ENCODE measurements at places on chromosomes 6 and 20. TPM values are rescaled to one million over a fixed set of nuclear protein-coding genes. Genes with fewer than 3 reads are reported as not detected.

Gene ATP9A
- polyA plus RNA-seq, result 1.1 TPM

GRCh38 chr20:21303872-21304586 is 898 bp downstream of the XRN2 start:
- no peak for DNase-seq

GRCh38 chr20:33079259-33079658 is at the start of gene BPIFB4:
BPIFB4 (plus strand) TSS chr20:33079643; CDS start chr20:33081527, 1,884 bp downstream.
- no peak for DNase-seq

- peak; percentile 54 for DNase-seq
Observed at GRCh38 chr6:45702849-45703739, 312.6 kb downstream of the CLIC5 start.

Gene ENPP3
- polyA plus RNA-seq, result not detected

Gene SIRPB2
- polyA plus RNA-seq, result 0.43 TPM

Gene HTR1E
- not detected for polyA plus RNA-seq

Gene TRIM15
- not detected for polyA plus RNA-seq

DNA sequence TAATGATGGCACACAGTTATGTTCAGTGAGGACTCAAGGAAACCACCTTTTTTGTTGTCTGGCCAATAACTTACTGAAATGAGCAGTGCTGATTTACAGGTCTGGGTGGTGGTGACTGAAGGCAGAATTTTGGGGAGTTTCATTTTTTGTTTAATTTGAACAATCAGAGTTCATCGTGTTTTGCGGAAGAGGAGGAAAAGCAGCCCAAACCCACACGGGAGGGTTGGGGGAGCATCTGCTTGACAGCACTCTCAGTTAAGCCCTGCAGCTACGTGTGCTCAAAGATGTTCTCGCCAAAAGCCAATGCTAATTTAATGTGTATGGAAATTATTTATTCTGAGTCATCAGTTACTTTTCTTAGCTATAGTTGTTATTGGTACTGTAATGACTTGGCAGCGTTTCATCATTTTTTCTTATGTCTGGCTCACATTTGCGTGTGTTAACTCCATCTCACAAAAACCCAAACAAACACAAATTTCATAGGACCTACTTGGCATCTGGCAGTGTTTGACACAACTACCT is 89.2 kb downstream of the UST start:
- DNase-seq, result peak; percentile 71

Gene GPANK1
- 28.7 TPM for polyA plus RNA-seq

Gene SLC22A1
- polyA plus RNA-seq, result 0.15 TPM

- peak; percentile 11 for DNase-seq
Observed at GRCh38 chr20:40880063-40880728, 148.4 kb upstream of the TOP1 start.

DNA sequence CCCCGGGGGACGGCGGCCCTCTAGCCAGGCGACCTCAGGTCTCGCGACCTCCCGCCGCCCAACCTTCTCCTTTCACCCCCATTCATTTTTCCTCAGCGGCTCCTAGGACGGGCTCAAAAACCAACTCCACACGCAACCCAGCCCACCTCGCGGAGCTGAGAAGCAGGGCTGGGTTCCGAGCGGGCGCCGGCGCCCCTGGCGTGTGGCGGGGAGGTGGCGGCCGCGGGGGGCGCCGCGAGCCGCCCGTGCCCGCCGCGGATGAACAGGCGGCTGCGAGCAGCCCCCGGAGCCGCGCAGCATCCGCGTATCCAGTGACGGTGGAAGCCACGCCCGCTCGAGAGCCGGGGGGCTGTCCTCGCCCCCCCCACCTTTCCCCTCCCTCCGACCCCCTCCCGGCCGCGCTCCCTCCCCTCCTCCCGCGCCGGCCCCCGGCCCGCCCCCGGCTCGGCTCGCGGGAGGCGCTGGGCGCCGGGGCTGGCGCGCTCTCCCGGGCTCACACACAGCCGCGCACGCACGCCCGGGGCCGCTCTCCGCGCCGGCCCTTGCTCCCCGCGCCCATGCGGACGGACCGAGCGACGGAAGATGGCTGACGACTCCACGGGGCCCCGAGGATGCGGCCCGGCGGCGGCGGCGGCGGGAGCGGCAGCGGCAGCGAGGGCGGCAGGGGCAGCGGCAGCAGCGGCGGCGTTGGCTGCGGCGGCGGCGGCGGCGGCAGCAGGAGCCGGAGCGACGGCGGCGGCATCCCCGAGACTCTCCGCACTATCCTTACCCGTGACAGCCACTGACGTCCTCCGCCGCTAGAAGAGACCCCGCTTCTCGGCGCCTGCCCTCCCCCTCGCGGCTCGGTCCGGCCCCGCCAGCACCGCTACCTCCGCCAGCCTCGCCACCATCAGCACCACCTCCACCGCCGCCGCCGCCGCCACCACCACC is at the start of gene SOBP:
Gene SOBP (plus strand): TSS at position 482 of the 930 bp plus-strand sequence. CDS start 500 bp downstream, outside the sequence.
- no peak for DNase-seq

Gene HCRTR2
- polyA plus RNA-seq, result not detected

Gene ENPP5
- polyA plus RNA-seq, result 0.41 TPM

GRCh38 chr6:117317261-117317660 is 51.9 kb downstream of the VGLL2 start:
- DNase-seq, result peak; percentile 26

GRCh38 chr6:135920689-135921088 is 69.2 kb downstream of the PDE7B start:
- no peak for DNase-seq

DNA sequence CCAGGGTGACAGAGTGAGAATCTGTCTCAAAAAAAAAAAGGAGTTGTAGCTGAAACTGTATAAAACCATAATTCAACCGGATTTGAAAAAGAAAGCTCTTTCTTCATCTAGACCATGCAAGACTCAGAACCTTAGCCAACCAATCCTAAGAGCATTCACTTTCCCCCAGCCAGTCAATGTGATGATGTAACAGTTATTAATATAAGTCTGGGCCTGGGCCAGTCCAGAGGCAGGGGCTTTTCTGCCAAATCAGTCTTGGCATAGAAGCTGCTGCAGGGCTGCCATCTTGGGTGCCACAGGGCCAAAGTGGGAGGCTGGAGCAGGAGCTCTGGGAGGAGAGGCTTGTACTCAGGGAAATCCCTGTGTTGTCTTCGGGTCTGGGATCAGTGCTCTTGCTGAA is 288.4 kb downstream of the CLIC5 start:
- no peak for DNase-seq

- DNase-seq, result no peak
Observed at GRCh38 chr6:130708338-130708737, 118.9 kb upstream of the SMLR1 start.

DNA sequence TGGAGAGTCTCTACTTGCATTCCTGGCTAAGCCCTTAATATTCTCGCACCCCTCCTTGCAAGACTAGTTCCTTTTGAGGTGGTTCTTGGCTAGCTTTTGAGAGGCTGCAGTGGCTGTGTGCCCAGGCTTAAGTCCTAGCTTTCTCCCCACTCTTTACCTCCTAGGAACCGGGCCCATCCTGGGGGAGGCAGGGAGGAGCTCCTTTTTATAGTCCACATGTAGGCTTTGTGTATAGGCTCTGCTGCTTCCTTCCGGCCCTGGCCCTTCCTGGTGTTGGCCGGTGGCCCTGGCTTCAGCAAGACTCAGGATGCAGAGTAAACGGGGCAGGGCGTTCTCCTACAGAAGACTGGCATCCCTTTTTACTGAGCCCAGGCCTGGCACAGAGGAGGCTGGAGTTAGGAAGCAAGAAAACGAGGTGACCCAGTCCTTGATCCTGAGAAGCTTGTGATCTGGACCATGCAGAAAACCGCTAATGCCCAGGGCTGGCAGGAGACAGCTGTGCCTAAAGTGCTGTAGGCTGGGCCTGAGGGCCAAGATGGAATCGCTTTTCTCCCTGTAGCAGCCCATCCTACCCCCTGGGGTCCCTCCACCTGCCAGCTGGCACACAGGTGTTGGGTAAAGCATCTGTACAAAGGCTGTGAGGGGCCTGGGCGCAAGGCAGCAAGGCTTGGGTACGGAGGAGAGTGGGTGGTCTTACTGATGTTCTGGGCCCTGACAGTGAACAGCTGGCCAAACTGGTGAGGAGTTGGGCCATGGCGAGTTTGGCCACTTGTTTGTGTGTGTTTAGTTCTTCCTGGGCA is 8.7 kb downstream of the PLCG1 start:
- DNase-seq, result no peak

GRCh38 chr20:3970016-3970415 is 45.3 kb downstream of the RNF24 start:
- DNase-seq, result no peak

DNA sequence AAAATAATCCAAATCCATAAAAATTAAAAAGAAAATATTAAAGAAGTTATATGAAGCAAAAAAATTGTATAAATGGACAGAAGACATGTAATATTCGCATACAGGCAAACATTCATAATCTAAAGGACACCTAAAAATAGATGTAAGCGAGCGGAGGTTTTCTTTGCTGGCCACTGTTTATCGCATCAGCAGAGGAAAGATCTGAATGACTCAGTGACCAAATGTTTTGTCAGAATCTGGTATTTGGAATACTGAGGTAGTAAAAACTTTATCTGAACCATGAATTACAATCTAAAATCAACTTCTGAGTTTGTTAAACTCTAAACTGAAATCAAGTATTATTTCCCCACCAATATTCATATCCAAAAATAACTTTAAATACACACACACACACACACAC is 7.8 kb downstream of the TSPYL4 start:
- DNase-seq, result no peak

DNA sequence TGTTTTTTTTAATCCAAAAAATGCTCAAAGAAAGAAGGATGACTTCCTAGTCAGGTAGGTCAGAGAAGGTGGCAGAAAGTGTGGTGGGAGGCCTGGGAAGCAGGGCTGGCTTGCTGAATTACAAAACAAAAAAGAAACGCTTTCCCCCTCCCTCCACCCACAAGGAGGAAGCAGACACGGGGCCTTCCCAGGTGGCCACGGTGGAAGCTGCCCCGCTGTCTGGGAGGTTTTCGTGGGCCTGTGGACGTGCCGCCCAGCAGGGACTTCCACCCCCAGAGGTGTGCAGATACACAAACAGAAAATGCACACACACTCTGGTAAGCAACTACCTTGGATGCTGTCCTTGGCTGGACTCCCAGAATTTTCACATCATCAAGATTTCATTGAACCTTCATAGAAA is 198.2 kb upstream of the CDH4 start:
- DNase-seq, result no peak

GRCh38 chr20:1283522-1284510 is 17.7 kb downstream of the SNPH start:
- DNase-seq, result no peak

DNA sequence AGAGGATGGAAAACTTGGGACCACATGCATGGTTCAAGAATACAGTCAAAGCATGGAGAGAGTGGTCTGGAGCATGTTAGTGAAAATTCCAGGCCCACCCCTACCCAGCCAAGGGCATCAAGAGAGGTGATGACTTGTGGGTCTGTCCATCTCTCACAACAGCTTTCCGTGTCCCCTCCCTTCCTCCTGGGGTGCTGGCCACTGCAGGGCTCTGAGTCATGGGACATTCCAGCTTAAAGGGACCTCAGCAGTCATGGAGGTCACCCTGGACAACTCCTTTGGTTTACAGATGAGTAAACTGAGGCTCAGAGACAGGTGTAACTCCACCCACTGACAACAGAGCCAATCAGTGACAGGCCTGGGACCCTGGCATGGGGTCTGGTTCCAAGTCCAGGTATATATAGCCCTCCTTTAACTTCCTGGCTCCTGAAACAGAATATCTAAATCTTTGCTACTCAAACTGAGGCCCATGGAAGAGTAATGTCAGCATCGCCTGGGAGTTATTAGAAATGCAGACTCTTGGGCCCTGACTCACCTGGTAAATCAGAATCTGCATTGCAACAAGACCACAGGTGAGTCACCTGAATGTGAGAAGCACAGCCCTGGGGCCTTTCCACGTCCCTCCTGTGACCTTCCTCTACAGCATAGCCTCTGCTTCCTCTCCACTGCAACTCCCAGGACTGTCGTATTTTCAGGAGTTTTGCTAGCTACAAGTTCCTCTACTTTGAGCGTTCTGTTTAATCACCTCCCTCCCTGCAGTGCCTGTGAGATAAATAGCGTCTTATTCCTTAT is 170.2 kb downstream of the ZDHHC14 start:
- peak; percentile 51 for DNase-seq

DNA sequence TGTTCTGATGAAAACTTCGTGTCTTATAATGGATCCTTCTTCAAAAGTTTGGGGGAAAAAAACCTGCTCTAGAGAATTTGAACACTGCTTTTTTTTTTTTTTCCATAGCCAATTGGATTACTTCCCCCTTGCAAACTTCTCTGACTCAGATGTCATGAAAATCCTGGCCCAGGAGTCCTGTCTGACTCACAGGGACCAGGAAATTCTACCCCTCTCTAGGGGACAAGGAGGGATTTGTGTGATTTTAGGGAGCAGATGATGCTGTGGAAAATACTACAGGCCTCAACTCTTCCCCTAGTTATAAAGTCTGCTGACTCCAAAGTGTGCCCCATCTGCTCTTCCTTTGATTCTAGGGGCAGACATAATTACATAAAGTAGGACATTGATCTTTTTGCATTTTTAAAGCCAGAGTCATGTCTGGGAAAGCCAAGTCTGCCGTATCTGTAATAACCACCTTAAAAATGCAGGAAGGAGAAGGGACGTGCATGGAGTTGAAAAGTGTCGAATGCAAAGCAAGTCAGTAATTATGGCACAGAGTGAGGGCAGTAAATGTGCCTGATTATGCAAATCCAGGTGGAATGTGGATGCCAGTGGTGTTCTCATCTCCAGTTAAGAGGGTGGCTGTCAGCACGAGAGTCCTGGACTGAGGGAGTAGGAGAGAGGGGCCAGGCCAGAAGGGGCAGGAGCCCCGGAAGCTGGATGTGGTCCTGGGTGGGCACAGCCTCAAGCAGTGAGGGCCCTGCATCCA is 144.3 kb upstream of the SULF2 start:
- DNase-seq, result peak; percentile 89

Gene SLC26A8
- 0.13 TPM for polyA plus RNA-seq

DNA sequence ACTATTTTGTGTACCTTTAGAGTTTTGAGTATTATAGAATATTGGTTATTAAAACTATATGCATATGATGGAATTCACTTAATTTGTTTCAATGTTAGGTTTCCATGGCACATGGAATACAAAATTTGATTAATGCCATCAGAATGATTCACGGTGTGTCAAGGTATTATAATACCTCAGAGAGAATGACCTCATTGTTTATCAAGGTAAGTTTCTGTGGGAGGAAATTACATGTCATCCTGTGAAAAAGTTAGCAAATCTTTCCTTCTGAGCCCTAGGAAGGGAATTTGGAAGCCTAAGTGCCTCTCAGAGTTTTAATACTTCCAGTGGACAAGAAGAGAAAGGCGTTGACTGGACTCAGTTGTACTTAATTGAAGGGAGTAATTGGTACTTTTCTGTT is 40.8 kb downstream of the DNAH8 start:
- DNase-seq, result peak; percentile 85

Gene TTLL9
- not detected for polyA plus RNA-seq

Gene FOXA2
- 1.0 TPM for polyA plus RNA-seq

Gene MATN4
- polyA plus RNA-seq, result 0.02 TPM

Gene ANGPT4
- not detected for polyA plus RNA-seq

DNA sequence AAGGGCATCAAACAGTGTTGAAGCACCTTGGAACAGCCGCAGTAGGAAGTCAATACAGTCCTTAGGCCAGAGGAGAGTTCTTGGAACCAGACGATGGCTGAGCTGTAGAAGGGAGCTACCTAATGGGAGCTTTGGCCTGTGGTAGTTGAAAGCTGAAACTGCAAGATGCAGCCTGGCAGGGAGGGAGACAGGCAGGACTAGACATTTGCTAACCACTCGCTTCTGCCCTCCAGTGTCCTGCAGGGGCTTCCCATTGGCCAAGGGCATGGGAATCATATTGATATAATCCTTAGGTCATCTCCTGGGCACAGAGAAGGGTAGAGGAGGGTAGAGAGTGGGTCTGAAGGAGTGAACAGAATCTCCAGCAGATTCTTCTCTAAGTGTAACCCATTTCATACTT is 60.4 kb downstream of the TPD52L1 start:
- DNase-seq, result no peak

Gene C4A
- polyA plus RNA-seq, result 1.5 TPM
